ENCODE measurements at places on chromosomes 1 and 21.

DNA sequence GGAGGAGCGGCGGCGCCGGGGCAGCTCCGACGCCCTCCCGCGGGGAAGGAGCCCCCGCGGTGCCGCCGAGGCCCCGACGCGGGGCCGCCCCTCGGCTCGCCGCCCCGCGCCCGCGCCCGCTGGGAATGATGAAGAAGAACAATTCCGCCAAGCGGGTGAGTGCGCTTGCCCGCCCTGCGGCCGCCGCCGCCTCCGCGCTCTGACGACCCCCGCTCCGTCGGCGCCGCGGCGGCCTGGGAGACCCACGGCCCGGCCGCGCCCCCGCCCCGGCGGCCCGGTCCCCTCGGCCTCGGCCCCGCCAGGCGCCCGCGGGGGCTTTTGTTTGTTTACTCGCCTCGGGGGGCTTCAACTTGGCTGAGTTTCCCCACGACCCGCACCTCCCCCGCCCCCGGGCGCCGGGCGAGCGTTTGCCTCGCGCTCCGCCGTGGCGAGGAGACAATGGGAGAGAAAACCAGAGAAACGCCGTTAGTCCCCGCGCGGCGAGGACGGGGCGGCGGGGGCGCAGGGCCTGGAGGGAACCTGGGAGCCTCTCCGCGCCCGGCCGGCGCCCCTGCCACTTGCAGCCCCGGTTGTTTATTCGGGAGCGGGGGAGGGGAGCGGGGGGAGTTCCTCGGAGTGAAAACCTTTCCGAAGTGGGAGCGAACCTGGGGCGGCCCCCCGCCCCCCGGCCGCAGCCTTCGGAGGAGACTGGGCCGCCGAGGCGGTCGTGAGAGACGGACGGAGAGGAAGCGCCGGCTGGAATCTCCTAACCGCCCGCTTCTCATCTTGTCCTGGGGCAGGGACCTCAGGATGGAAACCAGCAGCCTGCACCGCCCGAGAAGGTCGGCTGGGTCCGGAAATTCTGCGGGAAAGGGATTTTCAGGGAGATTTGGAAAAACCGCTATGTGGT is 661 bp downstream of the PLEKHO1 start:
- DNase-seq: peak; percentile 37

GRCh38 chr1:86273066-86273465 is 116.5 kb upstream of the COL24A1 start:
- no peak for DNase-seq

- DNase-seq: no peak
Measured at GRCh38 chr1:197391303-197392226, 123.5 kb downstream of the CRB1 start.

DNA sequence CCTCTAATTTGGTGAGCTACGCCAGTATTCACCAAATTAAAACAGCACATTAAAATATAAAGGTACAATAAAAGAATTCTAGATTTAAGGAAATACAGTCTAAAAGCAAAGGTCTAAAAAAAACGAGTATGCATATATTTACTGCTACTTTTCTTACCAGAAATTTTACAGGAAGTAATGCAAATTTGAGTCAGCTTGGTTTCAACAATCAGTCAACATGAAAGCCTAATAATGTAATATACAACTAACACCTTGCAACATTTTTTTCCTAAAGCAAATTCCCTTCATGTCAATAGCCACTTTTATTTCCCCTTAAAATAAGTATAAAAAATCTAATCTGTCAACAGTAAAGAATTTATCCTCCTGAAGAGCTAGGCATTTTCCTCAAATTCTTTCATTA is 11.9 kb downstream of the PTP4A2 start:
- DNase-seq: no peak

DNA sequence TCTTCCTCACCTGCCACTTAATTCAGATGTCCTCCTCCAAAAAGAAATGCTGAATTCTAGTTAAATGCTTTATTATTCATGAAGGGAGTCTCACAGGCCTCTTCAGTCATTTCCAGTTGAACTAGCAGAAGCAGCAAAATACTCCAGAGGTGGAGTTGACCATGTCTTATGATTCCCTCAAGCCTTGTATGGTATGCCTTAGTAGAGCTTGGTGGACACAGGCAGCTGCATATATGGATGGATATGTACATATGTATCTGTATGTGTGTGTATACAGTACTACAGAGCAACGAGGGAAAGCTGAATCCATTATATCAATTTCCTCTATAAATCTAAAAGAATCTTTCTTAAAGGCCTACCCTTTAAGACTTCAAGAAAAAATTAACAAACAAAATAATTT is 83.6 kb upstream of the HP1BP3 start:
- no peak for DNase-seq

DNA sequence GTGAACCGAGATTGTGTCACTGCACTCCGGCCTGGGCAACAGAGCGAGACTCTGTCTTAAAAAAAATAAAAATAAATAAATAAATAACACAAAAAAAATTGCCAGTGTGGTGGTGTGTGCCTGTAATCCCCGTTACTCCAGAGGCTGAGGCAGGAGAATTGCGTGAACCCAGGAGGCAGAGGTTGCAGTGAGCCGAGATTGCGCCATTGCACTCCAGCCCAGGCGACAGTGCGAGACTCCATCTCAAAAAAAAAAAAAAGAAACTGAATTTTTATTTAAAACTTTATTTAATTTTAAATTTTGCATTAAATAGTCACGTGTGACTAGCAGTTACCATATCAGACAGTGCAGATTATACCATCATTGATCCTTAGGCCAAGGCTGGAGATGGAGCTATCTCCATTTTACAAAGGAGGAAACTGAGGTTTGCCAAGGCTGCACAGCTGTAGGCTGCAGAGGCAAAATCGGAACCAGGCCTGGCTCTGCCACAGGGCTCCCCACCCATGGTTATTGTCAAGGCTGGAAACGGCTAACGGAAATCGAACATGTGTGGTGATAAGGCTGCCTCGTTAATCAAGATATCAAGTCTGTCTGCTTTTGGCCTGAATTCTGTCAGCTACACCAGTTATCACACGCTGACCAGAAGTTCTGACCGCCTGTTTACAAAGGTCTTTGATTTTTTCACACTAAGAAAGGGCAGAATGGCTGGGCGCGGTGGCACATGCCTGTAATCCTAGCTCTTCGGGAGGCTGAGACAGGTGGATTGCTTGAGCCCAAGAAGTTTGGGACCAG is 20.5 kb downstream of the HSPG2 start:
- no peak for DNase-seq

DNA sequence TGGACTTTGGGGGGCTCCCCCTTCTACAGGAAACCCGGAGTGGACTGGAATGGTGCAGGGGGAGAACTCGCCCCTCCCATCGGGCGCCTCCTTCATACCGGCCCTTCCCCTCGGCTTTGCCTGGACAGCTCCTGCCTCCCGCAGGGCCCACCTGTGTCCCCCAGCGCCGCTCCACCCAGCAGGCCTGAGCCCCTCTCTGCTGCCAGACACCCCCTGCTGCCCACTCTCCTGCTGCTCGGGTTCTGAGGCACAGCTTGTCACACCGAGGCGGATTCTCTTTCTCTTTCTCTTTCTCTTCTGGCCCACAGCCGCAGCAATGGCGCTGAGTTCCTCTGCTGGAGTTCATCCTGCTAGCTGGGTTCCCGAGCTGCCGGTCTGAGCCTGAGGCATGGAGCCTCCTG is at the start of gene TNFRSF14:
Gene TNFRSF14, plus strand, starts transcription at position 95 of the 401 bp plus-strand sequence. Its CDS starts 294 bp downstream, at position 389.
- peak; percentile 56 for DNase-seq

GRCh38 chr1:245195398-245195797 is 40.6 kb downstream of the KIF26B start:
- no peak for DNase-seq

- no peak for DNase-seq
Measured at GRCh38 chr1:239987103-239987745, 104.5 kb upstream of the FMN2 start.

- DNase-seq: no peak
Measured at GRCh38 chr21:35368326-35368725, 319.2 kb upstream of the RUNX1 start.

DNA sequence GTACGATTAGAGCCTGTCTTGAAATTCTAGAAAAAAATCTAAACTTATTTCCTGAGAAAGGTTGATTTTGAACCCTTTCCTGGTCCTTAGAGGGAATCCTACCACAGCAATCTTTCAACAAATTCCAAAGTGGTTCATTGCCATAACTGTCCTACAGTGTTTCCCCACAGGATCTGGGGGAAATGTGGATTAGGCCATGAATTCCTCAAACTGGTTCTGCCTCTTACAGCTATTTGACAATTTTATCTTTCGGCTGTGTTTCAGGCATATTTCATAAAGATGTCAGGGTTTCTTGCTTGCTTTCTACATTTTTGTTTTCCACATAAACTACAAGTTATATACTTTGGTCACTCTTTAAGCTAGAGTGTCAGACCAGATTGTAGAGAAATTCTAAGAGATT is 544 bp upstream of the ZP4 start:
- no peak for DNase-seq
